ENCODE measurements at places on chromosomes 12 and 14. TPM values are rescaled to one million over a fixed set of nuclear protein-coding genes. Genes with fewer than 3 reads are reported as not detected.

PRR4 gene
- 1.6 TPM for total RNA-seq

SLC5A8 gene
- not detected for total RNA-seq

CFAP54 gene
- 3.8 TPM for total RNA-seq

DNAI7 gene
- 0.40 TPM for total RNA-seq

ALKBH1 gene
- 10.8 TPM for total RNA-seq

TMEM120B gene
- 4.5 TPM for total RNA-seq

FAIM2 gene
- total RNA-seq = 7.2 TPM

ADCY6 gene
- total RNA-seq = 29.3 TPM

CMKLR1 gene
- 12.8 TPM for total RNA-seq

ADAM21 gene
- total RNA-seq = 0.11 TPM

FGF6 gene
- total RNA-seq = not detected

ING4 gene
- 58.3 TPM for total RNA-seq

DACT1 gene
- 10.4 TPM for total RNA-seq

INHBC gene
- total RNA-seq = not detected

CLEC9A gene
- not detected for total RNA-seq

DDN gene
- total RNA-seq = not detected

TMEM119 gene
- total RNA-seq = 3.6 TPM

FGD6 gene
- total RNA-seq = 33.5 TPM

SRSF5 gene
- 291 TPM for total RNA-seq
